ENCODE measurements at places on chromosomes 4 and X.
A peak's percentile ranks its signal among the peaks of the same experiment; 100 is the strongest.

DNA sequence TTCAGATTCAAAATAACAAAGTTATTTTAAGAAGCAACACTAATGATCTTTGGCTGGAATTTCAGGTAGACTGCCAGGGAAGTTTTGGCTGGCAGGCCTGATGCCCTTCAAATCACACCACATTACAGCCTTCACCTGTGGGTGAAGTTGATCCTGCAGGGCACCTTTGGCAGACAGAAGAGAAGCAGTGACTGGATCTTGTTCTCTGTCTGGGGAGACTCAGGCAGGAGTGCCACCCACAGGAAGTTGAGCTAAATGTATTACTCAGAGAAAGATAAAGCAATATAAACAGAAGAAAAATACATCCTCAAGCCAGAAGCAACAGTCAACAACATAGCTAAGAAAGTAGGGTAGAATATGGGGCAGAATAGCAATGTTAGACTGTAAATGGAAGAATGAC lies 12.8 kb upstream of the CFAP299 start:
- DNase-seq, result peak; percentile 26

- DNase-seq, result no peak
Observed at GRCh38 chr4:8342651-8343261, 73.2 kb downstream of the HTRA3 start.

- DNase-seq, result no peak
Observed at GRCh38 chr4:139912445-139912844, 241.5 kb downstream of the MAML3 start.

DNA sequence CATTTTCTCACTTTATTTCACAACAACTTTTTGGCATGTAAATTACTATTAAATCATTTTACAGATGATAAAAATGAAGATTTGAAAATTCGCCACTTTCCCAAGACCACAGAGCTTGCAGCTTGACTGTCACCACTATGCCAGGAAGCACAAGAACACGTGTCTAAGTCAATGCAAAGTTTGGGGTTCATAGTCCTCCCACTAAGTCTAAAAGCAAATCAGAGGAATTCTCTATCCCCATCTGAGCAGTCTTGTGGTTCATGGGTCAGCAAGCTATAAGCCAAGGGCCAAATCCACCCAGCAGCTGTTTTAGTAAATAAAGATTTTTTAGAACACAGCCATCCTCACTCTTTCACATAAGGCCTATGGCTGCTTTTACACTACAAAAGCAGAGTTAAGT lies 833.3 kb upstream of the INTU start:
- DNase-seq, result no peak

Measured in cerebellum (tissue), 4 donors.